Activated CD8-positive, alpha-beta T cell treated with anti-CD3 and anti-CD28 coated beads for 36 hours (primary cell): ENCODE measurements at places on chromosomes 6 and 20. TPM values are rescaled to one million over a fixed set of nuclear protein-coding genes. Genes with fewer than 3 reads are reported as not detected.

DNA sequence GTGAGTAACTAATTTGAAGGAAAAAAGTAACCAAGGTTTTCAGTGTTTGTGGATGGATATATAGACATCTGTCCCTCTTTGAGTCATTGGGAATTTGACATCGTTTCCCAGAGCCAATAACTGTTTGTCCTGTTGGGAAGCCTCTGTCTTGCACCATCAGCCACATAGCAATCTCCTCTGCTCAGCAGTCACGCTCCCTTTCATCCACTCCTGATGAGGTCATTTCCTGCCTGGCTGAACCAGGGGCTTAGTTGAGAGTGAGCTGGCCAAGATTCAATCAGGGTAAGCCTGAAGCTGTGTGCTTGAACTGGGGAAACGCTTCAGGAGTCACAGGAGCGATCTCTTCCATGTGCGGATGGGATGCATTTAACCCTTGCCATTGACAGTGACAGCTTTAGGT is 121.5 kb upstream of the FOXQ1 start:
- H3K27ac ChIP-seq, result no peak overlapping the region
- DNase-seq, result no peak
- H3K4me3 ChIP-seq, result no peak overlapping the region
- no peaks in the 10 kb centered on the region for H3K4me1 ChIP-seq
- H3K27me3 ChIP-seq, result peaks cover 9% of the 10 kb centered on the region

DNA sequence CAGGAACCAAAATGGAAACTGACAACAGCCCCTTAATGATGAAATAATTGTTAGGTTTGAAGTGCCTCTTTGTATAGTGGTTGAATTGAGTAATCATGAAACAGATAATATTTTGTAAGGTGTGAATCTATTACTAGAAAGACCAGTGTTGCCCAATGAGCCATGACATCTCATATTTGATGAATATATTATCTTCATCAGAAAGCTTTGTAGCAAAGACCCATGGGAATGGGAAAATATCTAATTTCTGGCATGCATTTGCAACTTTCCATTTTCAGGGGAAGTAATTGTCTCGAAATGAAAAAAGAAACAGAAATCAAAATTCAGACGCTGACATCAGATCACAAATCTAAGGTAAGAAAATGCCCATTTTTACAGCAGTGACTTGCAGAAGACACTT is 57.3 kb upstream of the LAMP5 start:
- no peaks in the 10 kb centered on the region for H3K4me1 ChIP-seq
- DNase-seq, result no peak
- H3K36me3 ChIP-seq, result no peaks in the 10 kb centered on the region
- no peaks in the 10 kb centered on the region for H3K27me3 ChIP-seq
- no peak overlapping the region for H3K27ac ChIP-seq

DNA sequence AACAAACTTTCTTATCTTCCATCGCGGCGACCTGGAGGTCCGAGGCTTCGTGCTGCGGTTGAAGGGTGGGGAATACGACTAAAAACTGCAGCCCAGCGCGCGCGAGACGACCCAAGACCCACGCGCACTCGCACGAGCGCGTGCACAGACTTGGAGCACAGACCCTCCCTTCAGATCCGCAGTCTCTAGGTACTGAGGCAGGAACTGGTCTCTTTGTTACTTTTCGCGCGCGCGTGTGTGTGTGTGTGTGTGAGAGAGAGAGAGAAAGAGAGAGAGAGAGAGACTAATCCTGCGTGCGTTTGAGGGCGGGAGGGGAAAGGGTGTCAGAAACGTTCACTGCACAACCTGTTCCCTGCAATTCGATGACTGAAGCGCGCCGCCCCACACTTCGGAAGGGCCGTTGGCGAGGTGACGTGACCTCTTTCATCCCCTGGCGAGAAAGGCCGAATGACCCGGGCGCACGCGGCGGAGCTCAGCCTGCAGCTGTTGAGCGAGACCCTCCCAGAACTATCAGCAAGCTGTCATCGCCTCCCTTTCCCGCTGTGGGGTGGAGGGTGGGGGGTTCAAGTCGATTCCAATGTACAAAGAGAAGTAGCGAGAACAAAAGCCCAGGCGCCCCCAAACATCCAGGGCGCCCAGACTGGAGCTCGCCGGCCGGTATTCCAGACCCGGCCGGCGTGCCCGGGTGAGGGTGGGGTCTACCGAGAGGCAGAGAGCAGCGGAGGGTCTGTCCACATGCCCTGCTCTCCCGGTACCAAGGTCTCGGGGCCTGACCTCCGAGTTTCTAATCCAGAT is 1.5 kb upstream of the TUBB2B start:
- H3K4me1 ChIP-seq, result peaks cover 42% of the 10 kb centered on the region
- H3K36me3 ChIP-seq, result no peaks in the 10 kb centered on the region

The CCN2 gene
- total RNA-seq, result not detected

DNA sequence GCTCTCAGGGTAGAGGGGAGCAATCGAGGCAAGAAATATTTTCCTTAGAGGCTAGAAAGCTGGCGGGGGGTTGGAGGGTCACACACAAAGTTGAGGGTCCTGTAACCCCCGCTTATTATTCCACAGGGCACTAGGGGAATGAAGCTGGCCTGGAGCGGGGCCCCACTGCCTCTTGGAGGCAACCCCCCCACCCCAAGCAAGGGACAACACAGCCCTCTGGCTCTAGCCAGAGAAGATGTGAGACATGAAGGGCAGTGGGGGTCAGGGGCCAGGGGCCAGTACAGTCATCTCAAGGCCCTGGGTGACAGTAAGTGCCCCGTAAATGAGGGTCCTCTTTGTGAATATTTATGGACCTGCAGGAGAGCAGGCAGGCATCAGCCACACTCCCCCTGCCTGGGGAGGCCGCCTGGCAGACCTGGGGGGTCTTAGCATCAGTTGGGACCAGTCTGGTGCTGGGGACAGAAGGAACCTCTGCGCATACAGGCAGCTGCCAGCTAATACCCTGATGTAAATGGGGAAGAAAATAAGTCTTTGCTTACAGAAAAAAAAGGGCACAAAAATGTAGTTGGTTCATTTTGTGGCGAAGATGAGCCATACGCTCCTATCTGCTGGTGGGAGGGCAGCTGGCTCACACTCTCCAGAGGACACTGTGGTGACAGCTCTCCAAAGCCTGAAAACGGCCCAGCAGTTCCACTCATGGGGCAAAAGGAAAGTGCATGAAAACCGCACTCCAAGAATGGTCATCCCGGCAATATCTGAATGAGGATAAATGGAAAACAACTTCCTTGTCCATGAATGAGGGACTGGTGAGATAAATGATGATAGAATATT is 21.9 kb downstream of the SPATA2 start:
- peak; percentile 70 for DNase-seq
- H3K27me3 ChIP-seq, result no peaks in the 10 kb centered on the region
- peaks cover 30% of the 10 kb centered on the region for H3K4me1 ChIP-seq
- H3K27ac ChIP-seq, result peak overlapping the region; percentile 69

GRCh38 chr6:100466410-100467128 is 1.8 kb upstream of the SIM1 start:
- no peak overlapping the region for H3K4me3 ChIP-seq
- peaks cover 14% of the 10 kb centered on the region for H3K36me3 ChIP-seq
- no peak overlapping the region for H3K27ac ChIP-seq
- no peak for DNase-seq

The POPDC3 gene
- total RNA-seq, result not detected

GRCh38 chr20:44171775-44172571 is 15.0 kb downstream of the JPH2 start:
- H3K27me3 ChIP-seq, result peaks cover 24% of the 10 kb centered on the region
- no peaks in the 10 kb centered on the region for H3K36me3 ChIP-seq
- H3K27ac ChIP-seq, result no peak overlapping the region
- no peaks in the 10 kb centered on the region for H3K4me1 ChIP-seq
- no peak for DNase-seq
- no peak overlapping the region for H3K4me3 ChIP-seq

The RBL1 gene
- 39.6 TPM for total RNA-seq

DNA sequence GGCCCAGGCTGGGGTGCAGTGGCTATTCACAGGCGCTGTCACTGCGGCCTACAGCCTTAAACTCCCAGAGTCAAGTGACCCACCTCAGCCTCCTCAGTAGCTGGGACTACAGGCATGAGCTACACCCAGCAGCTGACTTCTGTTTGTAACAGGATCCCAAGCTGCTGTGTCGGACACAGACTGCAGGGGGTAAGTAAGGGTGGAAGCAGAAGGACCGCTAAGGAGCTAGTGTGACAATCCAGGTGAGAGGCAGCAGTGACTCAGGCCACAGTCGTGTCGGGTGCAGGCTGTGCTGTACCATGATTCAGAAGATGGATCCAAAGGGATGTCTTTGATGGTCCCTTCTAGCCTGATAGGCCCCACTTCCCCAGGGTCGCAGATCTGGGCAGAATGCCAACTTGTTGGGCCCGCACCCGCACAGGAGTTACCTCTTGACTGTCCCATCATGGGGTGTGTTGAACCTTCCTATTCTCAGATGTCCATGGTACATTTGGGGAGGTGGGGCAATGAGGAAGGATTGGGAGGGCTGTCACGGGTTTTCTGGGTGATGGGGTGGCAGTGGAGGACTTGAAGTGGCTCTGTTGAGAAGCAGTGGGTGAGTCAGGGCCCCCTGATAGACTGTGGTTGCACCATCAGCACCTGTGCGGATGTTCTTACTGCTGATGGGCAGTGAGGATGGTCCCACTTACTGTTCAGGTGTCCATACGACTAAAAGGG is 25.3 kb downstream of the AAR2 start:
- no peaks in the 10 kb centered on the region for H3K4me1 ChIP-seq
- H3K4me3 ChIP-seq, result no peak overlapping the region
- no peaks in the 10 kb centered on the region for H3K27me3 ChIP-seq
- DNase-seq, result no peak
- no peak overlapping the region for H3K27ac ChIP-seq
- H3K36me3 ChIP-seq, result no peaks in the 10 kb centered on the region

- H3K4me1 ChIP-seq, result no peaks in the 10 kb centered on the region
- H3K36me3 ChIP-seq, result no peaks in the 10 kb centered on the region
- DNase-seq, result no peak
- H3K27me3 ChIP-seq, result peaks cover 10% of the 10 kb centered on the region
Measured at GRCh38 chr6:63549076-63549475, 23.2 kb upstream of the LOC128125822 start.

GRCh38 chr6:42217157-42217518 is 523 bp downstream of the MRPS10 start:
- no peaks in the 10 kb centered on the region for H3K27me3 ChIP-seq
- peaks cover 18% of the 10 kb centered on the region for H3K36me3 ChIP-seq
- peaks cover 31% of the 10 kb centered on the region for H3K4me1 ChIP-seq
- H3K4me3 ChIP-seq, result peak overlapping the region; percentile 100
- DNase-seq, result no peak
- H3K27ac ChIP-seq, result peak overlapping the region; percentile 97

GRCh38 chr6:128242765-128243403 is 277.5 kb downstream of the PTPRK start:
- no peak overlapping the region for H3K27ac ChIP-seq
- H3K27me3 ChIP-seq, result no peaks in the 10 kb centered on the region
- peaks cover 1% of the 10 kb centered on the region for H3K36me3 ChIP-seq
- H3K4me3 ChIP-seq, result no peak overlapping the region
- H3K4me1 ChIP-seq, result peaks cover 28% of the 10 kb centered on the region

The BAK1 gene
- total RNA-seq, result 33.8 TPM

- H3K4me1 ChIP-seq, result no peaks in the 10 kb centered on the region
- no peaks in the 10 kb centered on the region for H3K27me3 ChIP-seq
- no peaks in the 10 kb centered on the region for H3K36me3 ChIP-seq
- no peak for DNase-seq
Measured at GRCh38 chr6:101777646-101778045, 384.1 kb downstream of the GRIK2 start.

- peaks cover 8% of the 10 kb centered on the region for H3K27me3 ChIP-seq
- H3K36me3 ChIP-seq, result no peaks in the 10 kb centered on the region
- H3K27ac ChIP-seq, result no peak overlapping the region
Measured at GRCh38 chr20:17233626-17234025, 6.8 kb downstream of the PCSK2 start.
